ENCODE measurements at places on chromosomes 6 and 20.

DNA sequence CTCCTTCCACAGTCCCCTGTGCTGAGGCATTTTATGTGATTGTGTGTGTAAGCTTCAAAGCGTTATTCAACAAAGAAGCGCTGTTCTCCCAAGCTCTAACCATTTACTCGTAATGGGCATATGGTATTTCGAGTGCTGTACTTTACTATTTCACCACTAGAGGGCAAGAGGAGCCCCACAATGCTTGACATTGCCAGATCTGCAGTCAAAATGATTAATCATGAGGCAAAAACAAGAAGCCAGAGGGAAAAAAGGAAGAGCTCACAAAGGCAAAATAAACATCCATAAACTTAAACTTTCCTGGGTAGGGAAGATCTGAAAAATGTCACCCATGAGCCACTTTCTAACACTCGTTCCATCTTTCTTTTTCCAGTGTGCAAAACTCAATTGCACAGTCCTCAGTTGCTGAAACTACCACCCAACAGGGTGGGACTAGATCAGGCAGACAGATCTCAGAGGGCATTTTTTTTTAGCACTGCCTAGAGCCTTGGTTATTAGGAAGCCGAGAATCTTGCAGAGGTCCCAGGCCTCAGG, 215.0 kb upstream of the PLCB4 start:
- no peak for DNase-seq

DNA sequence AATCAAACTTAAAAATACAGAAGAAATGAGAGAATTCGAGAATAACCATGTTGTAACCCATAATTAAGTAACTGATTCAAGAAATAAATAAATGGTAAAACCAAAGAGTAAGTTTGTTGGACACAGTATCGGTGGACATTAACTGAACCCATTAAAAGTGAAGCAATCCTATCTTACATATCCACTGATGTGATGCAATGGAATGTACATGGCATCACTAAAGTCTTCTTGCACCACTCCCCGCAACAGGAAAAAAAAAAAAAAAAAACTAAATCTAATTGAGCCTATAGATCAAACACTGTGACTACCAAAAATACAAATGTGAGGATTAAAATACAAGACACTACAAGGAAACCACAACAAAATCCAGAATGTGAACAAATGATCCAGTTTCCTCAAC, 7.9 kb downstream of the SNX14 start:
- DNase-seq: no peak

DNA sequence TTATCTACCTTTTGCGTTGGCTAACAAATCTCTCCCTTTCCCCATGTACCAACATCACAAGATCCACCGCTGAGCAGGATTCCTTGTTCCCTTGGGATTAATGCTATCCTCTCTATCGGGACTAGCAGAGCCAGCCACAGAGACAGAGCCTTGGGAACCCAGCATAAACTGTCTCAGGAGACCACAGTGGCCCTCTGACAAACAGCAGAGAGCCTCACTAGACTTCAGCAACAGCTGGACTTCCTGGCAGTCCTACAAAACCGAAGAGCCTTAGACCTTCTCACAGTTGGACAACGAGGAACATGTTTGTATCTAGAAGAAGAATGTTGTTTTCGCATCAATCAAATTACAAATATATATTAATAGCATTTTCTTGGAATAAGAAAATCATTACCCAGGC, 39.6 kb upstream of the POU5F1 start:
- DNase-seq: no peak

DNA sequence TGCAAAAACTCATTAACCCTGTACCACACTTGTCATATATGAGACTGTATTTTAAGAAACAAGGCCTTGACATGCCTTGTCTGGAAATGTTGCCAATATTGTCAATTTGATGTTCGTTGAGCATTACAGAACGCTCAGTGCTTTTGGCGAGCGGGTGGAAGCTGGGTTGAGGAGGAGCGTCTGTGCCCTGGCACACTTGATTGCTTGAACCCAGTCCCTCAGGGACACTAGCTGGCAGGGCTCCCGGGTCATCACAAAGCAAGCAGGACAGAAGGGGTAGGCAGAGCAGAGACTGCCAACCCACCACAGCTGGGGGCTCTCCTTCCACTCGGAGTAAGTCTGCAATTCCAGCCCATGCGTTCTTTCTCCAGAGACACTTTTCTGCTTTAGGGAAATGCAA, 286.3 kb downstream of the KHDC1L start:
- DNase-seq: no peak

DNA sequence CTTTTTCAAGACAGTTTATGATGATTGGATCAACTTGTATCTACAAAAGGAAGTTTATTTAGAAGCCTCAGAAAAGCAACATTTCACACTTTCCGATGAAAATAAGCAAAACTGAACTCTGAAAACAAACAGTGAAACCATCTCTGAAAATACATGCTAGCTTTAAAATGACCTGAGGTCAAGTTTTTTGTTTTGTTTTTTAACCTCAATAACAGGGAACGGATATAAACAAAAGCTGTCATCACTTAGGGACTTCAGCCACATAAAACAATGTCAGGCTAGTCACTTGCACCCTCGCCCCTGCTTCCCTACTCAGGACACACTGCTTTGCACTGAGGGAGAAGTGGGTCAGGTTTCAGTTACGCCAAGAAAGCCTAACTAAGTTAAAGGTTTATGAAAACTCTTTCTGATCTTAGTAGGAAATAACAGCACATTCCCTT, 11.6 kb downstream of the BACH2 start:
- DNase-seq: no peak

DNA sequence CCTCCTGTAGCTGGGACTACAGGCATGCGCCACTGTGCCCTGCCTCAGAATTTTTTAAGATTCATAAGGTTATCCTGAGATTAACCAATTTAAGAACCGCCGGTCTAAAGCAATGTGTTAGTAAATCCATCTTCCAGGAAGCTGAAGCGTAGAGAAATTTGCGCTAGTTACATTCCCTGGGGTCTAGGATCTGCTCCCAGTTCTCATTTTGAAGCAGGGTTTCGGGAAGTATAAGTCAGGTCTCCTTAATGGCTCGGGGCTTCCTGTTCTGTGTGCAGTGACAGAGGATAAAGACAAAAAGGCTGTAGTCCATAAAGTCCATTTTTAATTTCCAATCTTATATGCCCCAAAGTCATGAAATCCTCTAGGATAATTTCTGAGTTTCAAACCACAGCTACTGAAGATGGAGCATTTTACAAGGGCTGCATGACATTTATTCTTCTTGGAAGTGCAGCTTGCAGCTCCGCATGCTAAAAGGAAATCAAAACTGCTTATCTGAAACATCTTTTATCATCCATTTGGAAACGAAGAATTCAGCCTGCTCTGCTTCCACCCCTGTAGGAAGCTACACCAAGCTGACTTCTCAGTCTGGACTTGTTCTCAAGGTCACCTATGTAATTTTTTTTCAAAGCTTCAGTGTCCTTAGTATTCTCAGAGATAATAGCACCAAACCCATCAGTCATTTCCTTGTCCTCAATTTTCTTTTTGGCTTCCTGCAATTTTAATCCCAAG, 326.1 kb downstream of the PRL start:
- DNase-seq: no peak

GRCh38 chr6:166379800-166380199, 2.9 kb downstream of the MPC1 start:
- no peak for DNase-seq

DNA sequence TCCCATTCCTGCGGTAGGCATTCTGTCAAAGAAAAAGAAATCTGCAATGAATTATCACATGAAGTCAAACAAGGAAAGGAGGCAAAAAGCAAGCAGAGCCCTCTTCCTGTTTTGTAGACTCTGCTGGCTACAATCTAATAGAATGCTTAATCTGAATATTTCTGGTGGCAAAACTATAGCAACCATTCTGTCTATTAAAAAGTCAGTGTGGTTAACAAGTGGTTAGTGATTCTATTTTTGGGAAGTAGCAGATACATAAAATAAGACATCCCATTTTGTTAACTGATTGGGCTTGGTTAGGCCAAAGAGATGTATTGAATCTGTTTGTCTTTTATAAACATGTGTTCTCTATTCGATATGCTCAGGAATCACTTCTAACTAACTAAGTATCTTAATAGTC, 442.3 kb downstream of the CDC5L start:
- no peak for DNase-seq

DNA sequence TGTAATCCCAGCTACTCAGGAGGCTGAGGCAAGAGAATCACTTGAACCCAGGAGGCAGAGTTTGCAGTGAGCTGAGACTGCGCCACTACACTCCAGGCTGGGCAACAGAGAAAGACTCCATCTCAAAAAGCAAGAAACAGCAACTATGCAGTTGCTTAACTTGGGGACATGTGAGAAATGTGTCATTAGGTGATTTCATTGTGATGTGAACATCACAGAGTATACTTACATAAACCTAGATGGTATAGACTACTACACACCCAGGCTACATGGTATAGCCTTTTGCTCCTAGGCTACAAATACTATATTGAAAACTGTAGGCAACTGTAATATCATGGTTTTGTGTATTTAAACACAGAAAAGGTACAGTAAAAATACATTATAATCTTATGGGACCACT, 3.3 kb upstream of the COQ3 start:
- no peak for DNase-seq

- DNase-seq: peak; percentile 52
Observed at GRCh38 chr20:49186535-49187329, 1.4 kb downstream of the STAU1 start.

- no peak for DNase-seq
Observed at GRCh38 chr20:38534756-38535155, 46.2 kb upstream of the ADIG start.

GRCh38 chr6:374956-375355, 16.6 kb upstream of the IRF4 start:
- DNase-seq: no peak
